ENCODE measurements at places on chromosomes 2 and 18.

GRCh38 chr18:25019086-25019860, 332.7 kb downstream of the ZNF521 start:
- no peak for DNase-seq

GRCh38 chr2:8578335-8579244, 103.3 kb upstream of the ID2 start:
- DNase-seq = peak; percentile 22

GRCh38 chr2:110103061-110103961, 12.3 kb downstream of the MALL start:
- DNase-seq = peak; percentile 15

GRCh38 chr2:149021761-149022160, 16.7 kb upstream of the LYPD6B start:
- DNase-seq = no peak

- no peak for DNase-seq
These were observed 21.9 kb downstream of the ASXL2 start for GRCh38 chr2:25856377-25856776.

DNA sequence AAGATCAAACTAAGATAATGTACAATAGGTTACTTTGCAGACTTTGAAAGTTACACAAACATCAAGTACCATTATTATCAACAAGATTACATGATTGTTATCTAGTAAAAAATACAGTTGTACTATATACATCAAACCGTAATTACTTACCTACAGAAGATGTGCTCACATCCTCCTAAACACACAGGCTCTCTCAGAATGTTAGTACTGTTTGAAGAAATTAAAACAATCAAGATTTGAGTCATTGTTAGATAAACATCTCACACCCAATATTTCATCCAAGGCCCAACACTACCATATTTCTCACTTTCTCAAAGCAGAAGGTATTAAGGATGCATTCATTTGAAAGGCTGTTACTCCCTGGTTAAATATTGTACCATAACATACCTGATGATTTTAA, 12.6 kb downstream of the BARD1 start:
- DNase-seq = no peak

DNA sequence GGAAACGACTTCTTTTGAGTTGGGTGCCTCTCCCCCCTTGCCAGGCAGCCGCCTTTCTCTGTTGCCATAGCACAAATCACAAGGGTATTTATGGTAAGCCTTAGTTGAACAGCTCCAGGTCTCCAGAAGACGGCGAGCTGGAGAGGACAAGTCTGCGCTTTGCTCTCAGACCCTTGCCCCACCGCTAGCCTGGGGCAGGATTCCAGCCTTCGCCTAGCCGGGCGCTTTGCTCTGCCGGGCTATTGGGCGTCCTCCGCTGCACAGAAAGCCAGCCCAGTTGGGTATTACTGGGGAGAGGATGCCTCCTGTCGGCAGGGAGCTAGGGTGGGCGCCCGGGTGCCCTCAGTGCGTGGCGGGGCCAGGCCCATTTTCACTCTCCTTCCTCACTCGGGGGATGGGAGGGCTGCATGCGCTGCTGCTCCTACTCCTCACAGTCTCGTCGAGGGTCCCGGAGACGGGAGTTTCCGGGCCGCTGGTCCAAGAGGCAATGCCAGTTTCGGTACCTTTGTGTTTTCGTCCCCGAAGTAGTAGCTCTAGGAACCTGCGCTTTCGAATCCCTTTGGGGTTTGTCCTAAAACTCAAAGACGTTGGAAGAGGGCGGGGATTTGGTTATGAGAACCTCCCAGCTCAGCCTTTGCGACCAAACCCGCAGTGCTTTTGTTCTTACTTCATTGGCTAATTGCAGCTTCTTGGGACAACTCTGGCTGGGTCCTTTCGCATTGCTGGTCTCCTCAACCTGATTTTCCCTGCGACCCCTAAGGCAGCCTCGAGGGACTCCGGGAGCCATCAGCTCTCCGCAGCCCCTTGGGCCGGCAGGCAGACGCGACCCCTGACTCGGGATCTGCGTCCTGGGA, 3.6 kb upstream of the DLX2 start:
- DNase-seq = peak; percentile 62

- no peak for DNase-seq
These were observed 63.5 kb upstream of the THOC1 start for GRCh38 chr18:331221-331821.

- DNase-seq = no peak
These were observed 111.7 kb upstream of the AGAP1 start for GRCh38 chr2:235382179-235382578.

DNA sequence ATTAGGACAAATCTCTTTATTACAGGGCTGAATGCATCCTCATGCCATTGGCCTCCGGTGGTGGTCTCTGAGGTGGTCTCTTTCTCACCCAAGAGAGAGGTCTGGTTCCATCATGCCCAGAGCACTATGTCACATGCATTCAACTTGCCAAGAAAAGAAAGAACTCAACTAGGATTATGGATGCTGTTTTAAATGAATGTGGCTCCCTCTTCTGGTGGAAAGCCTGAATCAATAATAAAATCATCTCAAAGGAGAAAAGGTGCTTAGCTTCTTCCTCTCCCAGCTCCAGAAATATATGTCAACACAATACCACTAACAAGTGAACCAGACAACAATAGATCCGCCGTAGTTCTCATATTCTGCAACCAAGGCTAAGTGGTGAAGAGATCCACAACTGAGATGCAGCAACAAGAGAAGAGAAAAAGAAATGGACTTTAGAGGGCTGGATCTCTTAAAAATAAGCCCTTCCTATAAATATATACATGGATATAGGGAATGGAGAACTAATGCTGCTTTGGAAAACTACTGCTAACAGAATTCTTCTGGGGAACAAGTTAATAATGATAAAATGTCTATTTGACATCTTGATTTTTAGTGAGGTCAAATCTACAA, 396.8 kb downstream of the NCKAP5 start:
- DNase-seq = no peak

All from stimulated activated CD8-positive, alpha-beta memory T cell treated with anti-CD3 and anti-CD28 coated beads, Interleukin-4, amount 100 ng/mL, for 48 hours (primary cell).